ENCODE measurements at places on chromosomes 13 and 19.

GRCh38 chr13:46288570-46289259 lies 77.0 kb downstream of the LRRC63 start:
- no peak for DNase-seq

DNA sequence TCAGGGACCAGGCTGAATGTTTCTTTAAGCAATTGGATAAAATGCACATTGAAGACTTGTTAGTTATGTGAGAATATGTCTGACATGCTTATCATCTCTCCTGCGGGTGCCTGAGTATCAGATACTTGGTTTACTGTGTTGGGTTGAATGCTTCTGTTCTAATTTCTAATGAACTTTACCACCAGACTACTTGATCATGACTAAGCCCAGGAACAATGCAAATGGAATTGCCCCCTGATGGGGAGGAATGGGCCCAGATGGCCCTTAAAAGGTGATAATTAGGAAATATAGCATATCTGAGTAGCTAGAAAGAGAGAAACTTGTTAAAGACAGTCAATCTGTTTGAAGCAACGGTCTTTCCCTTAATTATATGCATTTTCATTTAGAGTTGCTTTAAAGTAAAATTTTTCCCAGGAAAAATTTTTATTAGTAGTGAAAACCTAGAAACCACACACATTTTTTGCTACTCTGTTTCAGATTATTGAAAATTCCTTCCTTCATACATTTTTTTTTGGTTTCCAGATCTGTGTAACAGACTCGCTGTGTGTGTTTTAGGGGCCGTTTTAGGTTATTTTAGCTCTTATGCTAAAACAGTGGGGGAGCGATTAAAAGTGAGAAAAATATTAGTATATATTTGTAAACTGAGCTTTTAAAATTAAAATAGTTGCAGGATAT lies 186.6 kb downstream of the TM9SF2 start:
- DNase-seq: no peak

DNA sequence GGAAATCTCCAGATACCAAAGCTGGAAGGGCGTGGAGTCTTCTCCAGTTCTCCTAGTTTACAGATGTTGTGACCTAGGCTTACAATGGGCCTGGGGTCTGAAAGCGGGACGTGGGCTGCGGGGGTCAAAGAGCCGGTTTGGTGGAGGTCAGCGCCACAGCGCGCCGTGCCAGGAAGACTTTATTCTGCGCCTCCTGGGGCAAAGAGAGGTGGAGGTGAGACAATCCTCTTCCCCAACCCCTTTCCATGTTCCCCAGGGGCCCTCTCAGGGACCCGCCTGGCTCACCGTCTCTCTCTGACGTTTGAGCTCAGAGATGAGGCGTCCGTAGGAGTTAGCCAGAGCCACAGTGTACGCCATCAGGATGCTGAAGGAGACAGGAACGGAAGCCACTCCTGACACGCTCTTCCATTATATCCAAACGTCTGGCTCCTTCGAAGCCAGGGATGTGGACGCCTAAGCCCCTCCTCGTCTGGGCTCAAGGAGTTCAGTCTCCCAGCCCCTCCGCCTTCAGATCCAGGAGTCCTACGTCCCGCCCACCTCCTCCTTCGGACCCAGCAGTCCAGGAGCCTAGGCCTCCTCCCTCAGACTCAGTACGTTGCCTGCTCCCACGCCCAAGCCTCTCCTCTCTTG lies 776 bp upstream of the LENG1 start:
- no peak for DNase-seq

GRCh38 chr13:112248406-112248760 lies 127.8 kb upstream of the SPACA7 start:
- DNase-seq: no peak

DNA sequence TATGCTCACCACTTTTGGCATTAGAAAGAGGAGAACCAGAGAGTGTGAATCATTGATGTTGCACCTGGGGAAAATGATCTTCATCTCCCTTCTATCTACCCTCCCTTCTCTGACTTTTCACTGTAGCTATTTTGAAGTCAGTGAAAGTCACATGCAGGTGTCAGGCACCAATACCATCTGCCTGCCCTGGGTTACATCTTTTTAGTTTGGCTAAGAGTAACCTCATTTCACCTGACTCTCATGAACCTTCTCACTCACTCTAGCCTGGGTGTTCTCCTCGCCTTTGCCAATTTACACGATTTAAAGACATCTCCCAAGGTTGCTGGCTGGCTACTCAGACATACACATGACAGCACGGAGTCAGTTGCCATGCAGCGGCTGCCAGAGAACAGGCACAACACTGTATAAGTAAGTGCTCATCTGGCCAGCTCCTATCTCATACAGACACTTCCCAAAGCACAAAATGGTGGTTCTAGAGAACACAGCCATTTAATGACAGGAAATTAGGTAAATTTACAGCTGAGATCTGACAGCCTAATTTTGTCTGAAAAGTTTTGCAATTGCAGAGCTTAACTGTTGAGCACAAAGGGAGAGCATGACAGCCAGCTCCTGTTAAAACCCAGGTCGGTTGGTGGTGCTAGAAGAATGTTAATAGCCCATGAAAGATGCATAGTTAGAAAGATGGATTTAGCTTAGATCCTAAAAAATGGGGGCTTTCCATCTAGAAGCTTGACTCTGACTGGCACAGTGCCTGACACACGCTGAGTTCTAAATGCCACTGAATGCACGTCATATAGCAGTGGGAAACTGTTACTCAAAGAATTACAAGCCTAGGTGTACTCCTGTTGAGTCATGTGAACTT lies 32.5 kb downstream of the LCP1 start:
- DNase-seq: no peak

DNA sequence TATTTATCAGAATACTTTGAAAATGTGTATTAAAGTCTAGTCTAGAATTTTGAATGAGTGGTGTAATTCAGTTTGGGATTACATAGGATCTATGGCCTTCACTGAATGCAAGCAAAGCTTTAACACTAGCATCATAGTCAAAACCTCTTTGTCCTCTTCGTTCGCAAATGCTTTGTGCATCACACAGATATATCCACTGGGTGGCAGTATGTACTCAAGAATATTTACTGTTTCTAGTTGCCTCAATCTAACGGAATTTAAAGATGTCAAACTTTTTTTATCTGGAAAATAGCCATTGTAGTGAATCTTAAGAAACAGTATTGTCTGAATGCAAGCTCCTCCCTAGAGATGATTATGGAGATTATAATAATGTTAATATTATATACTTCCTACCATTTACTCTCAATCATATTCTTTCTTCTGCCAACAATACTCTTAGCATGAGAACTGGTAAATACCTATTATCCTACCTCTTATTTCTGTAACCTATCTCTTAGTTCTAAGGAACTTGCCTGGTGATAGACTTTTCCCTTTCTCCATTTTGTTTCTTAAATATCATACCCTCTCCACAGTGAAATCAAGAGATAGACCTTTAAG lies 25.8 kb downstream of the LACC1 start:
- no peak for DNase-seq

- DNase-seq: no peak
Measured at GRCh38 chr13:23432626-23433025, 876 bp downstream of the SACS start.

DNA sequence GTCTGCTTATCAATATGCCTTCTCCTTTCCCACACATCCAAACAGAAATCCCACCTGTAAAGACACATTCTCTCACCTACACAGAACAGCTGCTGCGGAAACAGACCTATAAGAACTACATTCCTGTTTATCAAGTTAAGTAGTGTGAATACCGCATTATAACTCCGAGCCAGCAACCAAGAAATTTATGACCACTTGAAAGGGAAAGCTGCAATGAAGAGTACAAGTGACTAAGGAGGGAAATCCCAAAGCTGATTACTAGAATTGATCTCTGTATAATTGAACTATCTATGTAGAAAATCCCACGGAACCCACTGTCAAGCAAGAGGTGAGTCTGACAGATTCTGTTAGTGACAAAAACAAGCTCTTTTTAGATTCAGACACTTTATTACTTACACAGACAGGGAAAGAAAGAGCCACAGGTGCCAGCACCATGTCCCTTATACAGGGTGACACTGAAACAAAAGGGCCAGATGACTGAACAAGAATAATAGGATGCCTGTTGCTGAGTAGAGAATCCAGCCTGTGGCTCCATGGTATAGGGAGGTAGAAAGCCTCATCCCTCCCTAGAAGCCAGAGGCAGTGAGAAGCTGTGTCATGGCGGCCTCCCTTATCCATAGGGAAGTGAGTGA lies 1.6 kb upstream of the IGFL4 start:
- no peak for DNase-seq

DNA sequence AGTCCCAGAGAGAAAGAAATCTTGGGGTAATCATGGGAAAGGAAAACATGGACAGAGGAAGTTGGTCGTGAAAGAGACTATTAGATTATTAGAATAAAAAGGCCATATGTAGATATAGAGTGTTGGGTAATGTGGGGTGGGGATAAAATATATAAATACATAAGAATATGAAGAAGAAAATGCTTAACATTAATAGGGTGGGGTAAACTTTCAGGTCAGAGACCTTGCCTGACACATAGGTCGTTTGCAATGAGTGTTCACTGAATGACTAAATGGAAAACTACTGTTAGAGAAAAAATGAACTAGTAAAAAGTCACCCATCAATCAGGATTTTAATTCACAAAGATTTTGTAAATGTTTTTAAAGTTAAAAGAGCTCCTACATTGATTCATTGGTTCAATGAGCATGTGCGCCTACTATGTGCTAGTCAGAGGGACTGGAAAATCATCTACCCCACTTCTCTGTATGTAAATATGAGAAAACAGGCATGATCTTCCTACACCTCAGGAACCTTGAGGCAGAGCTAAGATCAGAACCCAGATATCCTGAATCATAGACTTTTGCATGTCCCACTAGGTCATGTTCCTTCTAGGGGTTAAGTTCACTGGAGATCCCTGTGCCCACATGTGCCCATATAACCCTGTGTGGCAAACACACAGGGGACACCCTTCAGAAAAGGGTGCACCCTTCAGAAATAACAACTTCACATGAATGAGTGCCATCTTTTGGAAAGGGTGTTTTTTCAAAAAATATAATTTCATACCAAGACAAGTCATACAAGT lies 24.6 kb upstream of the KLF12 start:
- DNase-seq: no peak

DNA sequence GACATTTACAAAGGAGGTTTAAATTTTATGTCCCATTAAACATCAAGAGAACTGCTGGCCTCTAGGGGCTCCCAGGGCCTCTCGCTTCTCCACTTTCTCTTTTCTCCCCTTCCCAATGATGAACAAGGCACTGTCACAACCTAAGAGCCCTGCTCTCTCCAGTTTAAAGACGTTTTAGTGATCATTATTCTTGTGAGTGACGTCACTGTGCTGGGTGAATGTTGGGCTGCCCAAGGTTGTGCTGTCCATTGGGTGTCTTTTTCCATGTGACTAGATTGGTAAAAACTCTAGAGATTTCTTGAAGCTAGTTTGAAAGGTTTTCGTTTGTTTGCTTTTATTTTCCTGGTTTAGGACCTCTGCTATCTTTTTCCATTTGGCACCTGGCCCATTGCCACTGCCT lies 602.6 kb downstream of the PCDH9 start:
- DNase-seq: no peak

DNA sequence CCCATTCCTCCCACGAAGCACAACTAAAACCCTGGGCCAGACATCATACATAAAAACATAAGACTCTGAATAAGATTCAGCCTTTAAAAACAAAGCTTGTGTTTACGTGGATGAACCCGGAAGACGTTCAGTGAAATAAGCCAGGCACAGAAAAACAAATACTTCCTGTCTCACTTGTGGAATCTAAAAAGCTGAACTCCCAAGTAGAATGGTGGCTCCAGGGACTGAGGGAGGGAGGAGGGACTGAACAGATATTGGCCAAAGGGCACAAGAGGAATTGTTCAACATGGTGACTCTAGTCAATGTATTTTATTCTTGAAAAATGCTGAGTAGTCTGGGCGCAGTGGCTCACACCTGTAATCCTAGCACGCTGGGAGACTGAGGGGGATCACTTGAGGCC lies 35.7 kb upstream of the TPM4 start:
- no peak for DNase-seq

GRCh38 chr19:31969016-31969415 lies 376.4 kb upstream of the ZNF507 start:
- no peak for DNase-seq

DNA sequence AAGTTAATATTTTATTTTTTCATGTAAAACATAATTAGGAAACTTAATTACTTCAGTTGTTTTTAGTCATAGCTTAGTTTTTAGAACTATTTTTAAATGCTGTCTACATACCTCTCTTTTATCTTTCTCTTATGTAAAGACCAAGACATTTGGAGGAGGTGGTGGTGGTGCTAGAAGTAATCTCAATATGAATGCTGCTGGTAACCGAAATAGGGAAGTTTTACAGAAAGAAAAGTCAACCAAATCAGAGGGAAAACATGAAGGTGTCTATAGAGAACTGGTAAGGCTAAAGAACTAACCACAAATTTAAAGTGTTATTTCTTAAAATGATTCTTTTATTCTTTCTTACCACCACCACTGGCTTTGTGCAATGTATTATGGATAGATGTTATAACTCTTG lies 97.3 kb downstream of the TDRD3 start:
- no peak for DNase-seq

GRCh38 chr13:23902975-23903905 lies 5.9 kb upstream of the C1QTNF9B start:
- no peak for DNase-seq

DNA sequence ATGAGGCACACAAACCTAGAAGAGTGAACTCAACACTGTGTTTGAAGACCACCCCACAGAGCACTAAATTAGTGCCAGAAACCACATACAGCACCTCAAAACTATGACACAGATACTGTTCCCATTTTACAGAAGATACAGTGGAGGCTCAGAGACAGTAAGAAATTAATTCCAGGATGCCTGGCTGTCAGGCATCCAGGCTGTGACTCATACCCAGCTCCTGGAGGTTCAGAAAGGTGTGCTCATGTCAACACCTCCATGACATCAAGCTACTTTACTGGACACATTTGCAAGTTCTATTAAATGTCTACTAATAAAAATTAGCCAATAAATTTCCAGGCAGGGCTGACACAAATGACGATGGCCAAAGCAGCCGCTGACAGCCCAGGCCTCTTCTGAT lies 176.3 kb downstream of the ABCC4 start:
- no peak for DNase-seq

- DNase-seq: no peak
Measured at GRCh38 chr19:5916181-5916708, 2.2 kb downstream of the CAPS start.

DNA sequence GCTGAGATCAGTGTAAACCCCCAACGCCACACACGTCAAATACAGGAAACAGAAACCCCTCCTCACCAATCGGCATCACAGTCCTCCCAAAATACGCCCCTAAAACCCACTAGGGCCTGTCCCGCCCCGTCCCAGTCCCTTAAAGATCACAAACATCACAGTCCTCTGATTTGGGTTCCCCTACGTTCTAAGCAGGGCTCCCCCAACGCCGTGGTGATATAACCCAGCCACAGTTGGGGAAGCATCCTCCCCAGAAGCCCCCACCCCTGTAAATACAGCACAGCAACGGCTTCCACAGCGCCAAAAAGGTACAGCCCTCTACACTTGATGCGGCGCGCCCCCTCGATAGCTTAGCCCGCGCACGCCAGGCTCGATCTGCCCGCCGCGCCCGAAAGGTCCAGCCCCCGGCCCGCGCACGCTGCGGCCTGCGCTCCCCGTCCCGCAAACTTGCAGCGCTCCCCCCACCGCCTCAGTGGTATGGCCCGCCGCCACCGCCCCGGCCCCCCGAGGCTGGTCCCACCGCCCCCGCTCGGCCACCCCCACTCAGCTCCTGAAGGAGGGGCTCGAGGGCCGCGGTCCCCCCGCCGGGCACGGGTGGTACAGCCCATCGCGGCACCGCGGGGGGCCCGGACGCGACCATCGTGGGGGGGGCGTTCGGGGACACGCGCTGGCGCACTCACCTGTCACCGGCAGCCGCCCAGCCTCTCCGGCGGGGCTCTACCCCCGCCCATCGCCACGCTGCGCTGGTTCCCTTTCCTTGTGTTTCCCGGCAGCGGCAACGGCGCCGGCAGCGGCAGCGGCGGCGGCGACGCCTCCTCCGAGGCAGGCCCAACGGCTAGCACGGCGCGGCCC lies at the start of gene AKT2:
AKT2 (minus strand) TSS at position 845 of the 852 bp plus-strand sequence. CDS start 20,078 bp downstream, outside the sequence.
- peak; percentile 91 for DNase-seq

All from type B pancreatic cell (in vitro differentiated cells).